ENCODE measurements at places on chromosomes 4 and X.
A peak's percentile ranks its signal among the peaks of the same experiment; 100 is the strongest.

GRCh38 chr4:40769266-40769665, 19.5 kb downstream of the NSUN7 start:
- DNase-seq, result no peak

- DNase-seq, result no peak
These were observed 72.6 kb downstream of the GC start for GRCh38 chr4:71711044-71711984.

GRCh38 chrX:153763989-153764755, at the start of gene PLXNB3:
PLXNB3 (plus strand) TSS chrX:153764249; CDS start chrX:153765536, 1,287 bp downstream.
- peak; percentile 56 for DNase-seq

DNA sequence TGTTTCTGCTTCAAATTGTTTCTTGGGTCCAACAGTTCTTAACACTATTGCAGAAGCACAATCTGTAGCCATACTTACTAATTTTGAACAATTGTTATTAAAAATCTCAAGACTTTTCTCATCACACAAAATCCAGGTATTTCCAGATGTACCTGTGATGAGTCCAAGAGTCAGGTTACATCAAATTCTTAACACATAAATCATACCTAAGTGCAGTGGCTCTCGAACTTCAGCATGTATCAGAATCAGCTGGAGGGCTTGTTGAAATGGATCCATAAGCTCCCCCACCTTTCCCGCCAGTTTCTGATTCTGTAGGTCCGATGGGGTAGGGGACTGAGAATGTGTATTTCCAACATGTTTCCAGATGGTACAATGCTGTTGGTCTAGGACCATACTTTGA, 10.6 kb downstream of the FAM120C start:
- DNase-seq, result no peak

DNA sequence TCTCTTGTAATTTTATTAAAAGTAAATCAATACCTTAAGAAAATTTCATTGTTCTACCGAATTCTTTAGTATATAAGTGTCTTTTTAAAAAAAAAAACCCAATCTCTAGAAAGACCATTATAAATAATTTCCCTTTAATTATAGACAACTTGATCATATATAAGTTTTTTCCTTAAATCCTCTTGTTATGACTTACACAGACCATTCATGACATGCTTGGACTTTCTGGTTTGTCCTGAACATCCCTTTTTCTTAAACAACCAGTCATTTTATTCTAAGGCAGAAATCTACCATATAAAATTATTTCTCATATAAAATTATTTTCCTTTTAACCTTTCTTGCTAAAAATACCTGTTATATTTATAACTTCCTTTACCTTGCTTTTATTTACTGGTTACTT, 15.4 kb upstream of the FHDC1 start:
- DNase-seq, result no peak

DNA sequence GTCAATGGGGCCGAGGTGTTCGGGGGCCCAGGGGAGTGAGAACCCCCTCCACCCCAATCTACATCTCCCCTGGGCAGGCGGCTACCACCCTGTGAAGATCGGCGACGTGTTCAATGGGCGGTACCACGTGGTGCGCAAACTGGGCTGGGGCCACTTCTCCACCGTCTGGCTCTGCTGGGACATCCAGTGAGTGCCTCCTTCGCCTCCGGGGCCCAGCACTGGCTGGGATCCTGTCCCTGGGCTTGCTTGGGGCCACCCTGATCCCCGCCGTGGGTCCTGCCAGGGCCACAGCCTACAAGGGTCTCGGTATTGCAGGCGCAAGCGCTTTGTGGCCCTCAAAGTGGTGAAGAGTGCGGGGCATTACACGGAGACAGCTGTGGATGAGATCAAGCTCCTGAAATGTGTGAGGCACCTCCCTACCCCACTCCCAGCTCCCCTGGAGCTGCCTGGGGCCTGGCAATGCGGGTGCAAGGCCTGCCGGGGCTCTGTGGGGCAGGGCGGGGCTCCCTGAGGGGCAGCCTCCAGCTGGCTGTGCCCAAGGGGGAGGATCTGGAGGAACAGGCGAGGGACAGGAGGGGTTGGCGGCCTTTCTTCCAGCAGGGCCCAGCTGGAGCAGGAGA, 697 bp downstream of the SRPK3 start:
- DNase-seq, result no peak

DNA sequence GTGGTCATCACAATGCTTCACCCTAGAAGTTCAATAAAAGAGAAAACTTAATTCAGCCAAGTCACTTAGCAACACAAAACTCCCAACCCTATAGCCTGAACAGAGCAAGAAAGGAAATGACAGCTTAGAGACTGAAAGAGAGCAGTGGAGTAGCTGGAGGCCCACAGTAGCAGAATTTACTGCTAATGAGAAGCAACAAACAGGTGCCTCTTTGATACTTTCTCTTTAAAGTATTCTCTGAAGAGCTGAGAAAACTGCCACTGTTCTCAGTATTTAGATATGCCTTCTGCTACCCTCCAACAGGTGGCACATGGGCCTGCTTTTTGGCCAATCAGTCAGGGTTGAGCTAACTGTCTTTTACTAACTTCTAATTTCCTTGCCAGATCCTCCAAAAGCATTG, 240.0 kb downstream of the GPC3 start:
- no peak for DNase-seq

Data from GM06990 (cell line).